ENCODE measurements at places on chromosomes 12 and 14. TPM values are rescaled to one million over a fixed set of nuclear protein-coding genes. Genes with fewer than 3 reads are reported as not detected.
A peak's percentile ranks its signal among the peaks of the same experiment; 100 is the strongest.

Gene PRR4
- total RNA-seq = 0.83 TPM

Gene SIX6
- total RNA-seq = not detected

Gene DENND5B
- total RNA-seq = 38.7 TPM

Gene WNT5B
- total RNA-seq = 3.3 TPM

Gene MYF5
- total RNA-seq = not detected

DNA sequence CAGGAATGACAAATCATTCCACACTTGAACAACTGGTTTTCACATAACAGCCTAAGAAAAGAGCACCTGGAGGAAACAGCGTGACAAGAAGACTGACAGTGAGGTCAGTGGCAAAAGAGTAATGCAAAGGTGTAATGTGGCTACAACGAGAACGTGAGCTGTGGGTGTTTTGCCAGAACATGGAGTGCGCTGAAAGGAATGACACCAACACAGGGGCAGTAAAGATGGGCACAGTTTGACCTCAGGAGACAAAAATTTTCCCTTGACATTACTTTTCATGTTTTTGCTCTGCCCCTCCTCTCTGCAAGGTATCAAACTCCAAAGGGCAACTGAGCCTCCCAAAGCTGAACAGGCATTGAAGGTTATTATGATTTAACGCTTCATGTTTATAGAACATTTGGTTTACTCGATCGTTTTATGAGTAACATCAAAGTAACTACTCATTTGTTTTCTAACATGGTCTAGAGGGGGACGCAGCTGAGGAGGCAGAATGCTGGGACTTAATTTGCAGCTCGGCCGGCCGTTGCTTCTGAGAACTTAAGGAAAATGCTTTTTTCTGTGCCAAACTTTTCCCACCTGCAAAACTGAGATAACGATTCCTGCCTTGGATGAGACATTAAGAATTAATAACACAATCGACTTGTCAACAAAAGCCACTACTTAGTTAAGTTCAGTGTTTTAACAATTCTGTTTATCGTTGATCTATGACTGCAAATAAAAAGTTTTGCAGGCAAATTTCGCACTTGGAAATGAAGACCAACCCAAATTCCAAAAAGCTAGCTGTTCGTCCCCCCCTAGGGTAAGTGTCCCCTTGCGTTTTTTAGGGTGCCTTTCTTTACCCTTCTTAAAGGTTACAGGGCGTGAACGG lies 954 bp downstream of the HAUS4 start:
- no peak for DNase-seq

GRCh38 chr14:61584331-61584741 lies 111.0 kb upstream of the HIF1A start:
- DNase-seq = no peak

DNA sequence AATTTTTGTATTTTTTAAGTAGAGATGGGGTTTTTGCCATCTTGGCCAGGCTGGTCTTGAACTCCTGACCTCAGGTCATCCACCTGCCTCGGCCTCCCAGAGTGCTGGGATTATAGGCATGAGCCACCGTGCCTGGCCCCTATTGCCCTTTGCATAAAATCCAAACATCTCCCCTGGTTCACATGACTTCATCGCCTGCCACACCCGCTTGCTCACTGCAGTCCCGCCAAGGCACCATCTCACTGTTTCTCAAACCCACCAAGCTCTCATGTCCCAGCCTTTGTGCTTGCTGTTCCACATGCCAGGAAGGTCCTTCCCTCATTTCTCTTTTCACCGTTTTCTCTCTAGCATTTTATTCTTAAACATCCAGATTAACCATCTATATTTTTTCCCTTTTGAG lies 9.7 kb downstream of the RHOF start:
- DNase-seq = no peak

DNA sequence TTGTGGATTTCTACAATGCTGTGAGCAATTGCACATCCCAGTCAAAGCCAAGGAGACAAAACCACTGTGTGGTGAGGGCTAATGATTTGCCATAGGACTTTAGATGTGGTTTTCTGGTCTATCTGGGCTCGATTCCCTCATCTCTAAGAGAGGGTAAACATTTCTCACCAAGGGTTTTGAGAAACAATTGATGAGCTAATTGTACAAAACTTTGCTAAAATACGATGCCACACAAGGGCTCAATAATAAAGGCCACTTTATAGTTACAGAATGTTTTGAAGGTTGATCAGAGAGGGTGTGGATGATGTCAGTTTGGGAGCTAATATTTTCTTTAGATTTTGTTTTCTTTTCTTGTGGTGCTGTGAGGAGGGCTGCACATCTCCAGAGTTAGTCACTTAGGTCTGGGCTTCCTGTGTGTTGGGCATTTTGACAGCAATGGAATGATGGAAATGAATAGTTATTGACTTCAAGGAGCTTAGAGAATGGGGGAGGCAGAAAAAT lies 60.8 kb upstream of the SLC38A4 start:
- DNase-seq = no peak

DNA sequence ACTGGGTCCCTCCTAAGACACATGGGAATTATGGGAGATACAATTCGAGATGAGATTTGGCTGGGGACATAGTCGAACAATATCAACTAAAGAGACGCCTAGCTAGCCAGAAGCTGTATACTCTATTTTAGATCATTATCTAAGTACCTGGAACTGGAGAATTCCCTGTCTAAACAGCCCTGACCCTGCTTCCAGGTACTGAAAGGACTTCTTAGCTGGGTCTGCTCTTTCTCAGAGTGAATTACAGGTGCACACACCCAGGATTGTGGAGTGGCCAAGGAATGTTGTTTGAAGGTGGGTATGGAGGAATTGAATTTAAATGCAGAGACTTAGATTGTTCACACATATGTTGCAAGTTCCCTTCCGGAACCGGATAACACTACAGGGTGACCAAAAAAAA lies 733.0 kb downstream of the RPS29 start:
- DNase-seq = no peak

- no peak for DNase-seq
These were observed 64.9 kb downstream of the EFCAB11 start for GRCh38 chr14:89889626-89890025.

GRCh38 chr14:102079700-102079979 lies 7.2 kb downstream of the HSP90AA1 start:
- no peak for DNase-seq

- DNase-seq = peak; percentile 51
These were observed 35.6 kb downstream of the KRT76 start for GRCh38 chr12:52741375-52742195.

- no peak for DNase-seq
These were observed 23.3 kb downstream of the PAX9 start for GRCh38 chr14:36684946-36685345.
